Natural killer cell (primary cell): ENCODE measurements at places on chromosomes 6 and 20.

DNA sequence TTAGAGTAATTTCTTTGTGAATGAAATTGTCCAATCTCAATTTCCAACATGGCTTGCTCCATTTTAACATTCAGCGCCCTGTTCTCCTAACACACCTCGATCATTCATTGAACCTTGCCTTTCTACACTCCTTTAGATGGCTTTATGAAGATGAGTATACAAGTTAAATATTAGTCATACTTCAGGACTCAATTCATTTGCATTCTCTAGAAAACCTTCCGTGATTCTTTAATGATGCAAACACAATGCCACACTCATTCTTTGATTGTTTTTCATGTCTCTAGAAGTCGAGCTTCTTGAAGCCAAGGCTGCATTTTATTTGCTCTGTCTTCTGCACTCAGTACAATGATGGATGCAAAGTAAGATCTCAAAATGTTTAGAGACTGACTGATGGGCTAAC lies 641.2 kb downstream of the DOK5 start:
- DNase-seq = no peak

DNA sequence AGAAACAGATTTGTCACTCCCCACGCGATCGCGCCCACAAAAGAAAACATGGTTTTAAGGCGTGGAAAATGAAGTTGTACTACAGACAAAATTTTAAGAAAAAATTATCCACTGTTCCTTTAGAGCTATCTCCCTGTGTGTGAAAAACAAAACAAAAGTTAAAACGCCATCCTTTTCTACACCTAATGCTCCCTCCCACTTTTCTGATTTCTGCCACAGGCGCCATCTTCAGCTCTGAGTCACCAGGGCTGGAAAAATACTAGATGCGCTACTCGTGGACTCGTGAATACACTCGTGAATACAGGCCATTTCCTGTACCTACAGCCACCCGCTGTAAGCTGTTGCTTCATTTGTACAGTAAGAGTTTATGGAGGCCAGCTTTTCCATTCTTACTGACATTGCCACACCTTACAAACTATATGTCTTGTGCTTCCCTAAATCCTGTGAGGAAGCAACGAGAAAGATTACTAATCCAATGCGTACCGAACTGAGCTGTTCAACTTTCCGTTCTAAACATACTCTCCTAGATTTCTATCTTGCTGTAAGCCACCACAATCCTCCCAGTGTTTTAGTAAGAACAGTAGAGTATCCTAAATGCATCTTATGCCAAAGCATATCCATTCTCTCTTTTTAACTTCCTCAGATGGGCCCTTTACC lies 773 bp upstream of the AHI1 start:
- DNase-seq = peak; percentile 65

DNA sequence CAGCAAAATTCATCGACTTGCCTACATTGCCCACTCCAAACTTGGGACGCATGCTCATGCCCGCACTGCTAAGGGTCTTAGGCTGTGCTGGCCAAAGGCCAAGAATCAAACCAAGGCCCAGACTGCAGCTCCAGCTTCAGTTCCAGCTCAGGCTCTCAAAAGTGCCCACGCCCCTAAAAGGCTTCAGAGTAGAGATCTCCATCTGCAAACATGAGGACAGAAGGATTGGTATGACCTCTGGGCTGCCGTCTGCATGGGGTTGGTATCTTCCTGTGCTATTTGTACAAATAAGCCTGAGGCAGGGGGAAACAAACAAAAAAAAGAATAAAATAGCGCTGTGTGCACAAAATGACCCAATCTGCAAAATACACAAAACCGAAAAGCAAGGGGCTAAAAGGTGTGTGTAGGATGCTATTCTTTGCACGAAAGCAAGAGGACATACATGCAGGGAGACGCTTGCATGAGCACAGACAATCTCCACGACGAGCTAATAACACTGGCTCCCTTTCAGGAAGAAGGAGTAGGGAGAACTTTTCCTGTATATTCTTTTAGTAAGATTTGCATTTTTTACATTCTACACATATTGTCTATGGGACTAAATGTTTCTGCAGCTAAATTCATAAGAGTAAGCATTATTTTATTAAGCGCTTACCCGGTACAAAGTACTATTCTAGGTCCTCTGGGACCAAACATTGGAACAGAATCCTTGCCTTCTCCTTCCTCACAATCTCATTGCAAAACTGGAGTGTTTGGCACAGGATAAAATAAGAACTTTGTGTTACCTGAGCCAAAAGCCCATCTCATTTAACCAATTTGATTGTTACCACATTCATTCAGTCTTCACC lies 33.1 kb downstream of the ATP9A start:
- no peak for DNase-seq

DNA sequence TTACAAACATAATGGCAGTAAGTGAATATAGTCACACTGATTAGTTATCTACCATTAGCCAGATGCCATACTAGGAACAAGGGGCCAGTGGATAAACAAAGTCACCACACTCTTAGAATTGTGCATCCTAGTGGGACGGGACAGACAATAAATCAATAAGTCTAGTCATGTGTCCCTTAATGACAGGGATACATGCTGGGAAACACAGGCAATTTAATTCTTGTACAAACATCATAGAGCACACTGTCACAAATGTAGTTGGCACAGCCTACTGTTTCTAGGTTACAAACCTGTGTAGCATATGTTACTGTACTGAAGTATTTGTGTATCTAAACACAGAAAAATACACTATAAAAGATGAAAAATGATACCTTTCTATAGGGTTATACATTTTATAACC lies 123.0 kb upstream of the FAM184A start:
- DNase-seq = no peak

- no peak for DNase-seq
Observed at GRCh38 chr6:116210750-116211425, 43.0 kb downstream of the TSPYL4 start.

DNA sequence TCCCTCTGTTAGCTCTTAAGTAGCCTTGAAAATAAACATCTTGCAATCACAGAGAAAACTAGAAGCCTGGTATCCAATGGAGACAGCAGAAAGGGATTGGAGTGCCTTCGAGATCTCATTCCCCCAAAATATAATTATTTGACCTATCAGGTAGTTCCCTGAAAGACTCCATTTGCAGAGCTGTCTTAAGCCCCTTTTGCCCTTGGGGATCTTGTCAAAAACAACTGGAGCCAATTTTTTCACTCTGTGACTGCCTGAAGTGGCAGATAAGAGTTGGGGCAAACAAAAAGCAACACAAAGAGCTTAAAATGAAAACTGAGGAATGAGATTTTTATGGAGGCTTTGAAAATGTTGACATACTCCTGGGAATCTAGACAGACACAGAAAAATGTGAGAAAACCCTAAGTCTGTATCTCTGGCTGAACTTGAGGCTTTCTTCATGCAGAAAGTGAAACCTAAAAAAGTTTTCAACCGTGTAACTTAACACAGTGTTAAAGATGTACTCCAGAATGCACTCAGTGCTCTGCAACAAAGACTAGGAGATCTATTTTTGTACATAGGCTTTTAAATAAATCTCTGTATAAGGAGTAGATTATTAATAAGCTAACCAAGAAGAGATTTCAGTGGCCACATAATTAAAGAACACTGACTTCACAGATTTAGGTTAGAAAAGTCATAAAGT lies 971.1 kb upstream of the MAN1A1 start:
- DNase-seq = no peak

- no peak for DNase-seq
Observed at GRCh38 chr6:145789443-145789842, 25.2 kb downstream of the FBXO30 start.

GRCh38 chr6:12013307-12013719 lies 1.2 kb downstream of the HIVEP1 start:
- no peak for DNase-seq

- DNase-seq = no peak
Observed at GRCh38 chr20:42272516-42272915, 654.3 kb upstream of the CHD6 start.

- no peak for DNase-seq
Observed at GRCh38 chr6:12440981-12441380, 150.8 kb downstream of the EDN1 start.

GRCh38 chr6:30238178-30238795 lies 25.1 kb upstream of the TRIM26 start:
- DNase-seq = no peak

DNA sequence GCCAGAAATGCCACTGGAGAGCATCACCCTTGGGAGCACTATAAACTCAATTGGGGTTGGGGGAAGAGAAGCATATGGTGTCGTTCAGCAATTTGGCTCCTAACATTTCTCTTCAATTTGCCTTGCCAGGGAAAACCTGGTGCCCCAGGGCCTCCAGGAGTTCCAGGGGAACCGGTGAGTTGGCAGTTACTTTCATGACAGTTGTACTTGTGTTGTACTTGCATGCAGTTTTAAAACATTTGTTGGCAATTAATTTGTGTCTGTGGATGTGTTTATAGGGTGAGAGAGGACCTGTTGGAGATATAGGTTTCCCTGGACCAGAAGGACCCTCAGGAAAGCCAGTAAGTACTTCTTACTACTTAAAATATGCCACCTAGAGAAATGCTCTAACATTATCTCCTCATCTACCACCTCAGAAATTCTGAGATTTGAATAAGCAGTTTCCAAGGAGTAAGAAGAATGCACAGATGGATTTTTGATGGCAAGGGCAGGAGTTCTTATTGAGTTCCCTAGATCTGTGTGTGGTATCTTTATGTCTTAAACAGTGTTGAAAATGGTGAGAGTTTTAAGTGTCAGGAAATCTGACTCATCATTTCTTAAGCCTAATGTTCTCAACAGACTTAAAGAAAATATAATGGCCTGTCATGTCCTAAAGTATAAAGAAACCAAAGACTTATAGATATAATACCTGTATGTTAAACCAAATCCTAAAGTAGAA lies 122.5 kb downstream of the COL9A1 start:
- DNase-seq = no peak

GRCh38 chr6:139174961-139175360 lies 40.1 kb downstream of the HECA start:
- no peak for DNase-seq

DNA sequence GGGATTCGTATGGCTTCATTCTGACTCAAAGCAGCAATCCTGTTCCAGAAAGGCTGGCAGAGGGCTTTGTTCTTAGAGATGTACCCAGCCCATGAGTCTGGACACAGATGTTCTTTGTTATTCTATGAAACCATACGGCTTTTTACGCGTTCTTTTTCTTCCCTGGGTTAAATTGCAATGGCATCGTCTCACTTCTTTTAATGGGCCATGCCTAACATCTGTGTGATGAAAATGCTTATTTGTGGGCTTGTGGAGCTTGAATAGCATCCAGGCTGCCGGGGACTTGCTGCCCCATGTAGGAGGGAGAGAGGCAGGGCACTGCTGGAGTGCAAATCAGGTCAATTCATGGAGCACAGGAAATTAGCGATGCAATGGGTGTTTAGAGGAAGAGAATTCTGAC lies 19.4 kb downstream of the FAM50B start:
- no peak for DNase-seq

- no peak for DNase-seq
Observed at GRCh38 chr6:168413856-168414255, 27.1 kb upstream of the SMOC2 start.

DNA sequence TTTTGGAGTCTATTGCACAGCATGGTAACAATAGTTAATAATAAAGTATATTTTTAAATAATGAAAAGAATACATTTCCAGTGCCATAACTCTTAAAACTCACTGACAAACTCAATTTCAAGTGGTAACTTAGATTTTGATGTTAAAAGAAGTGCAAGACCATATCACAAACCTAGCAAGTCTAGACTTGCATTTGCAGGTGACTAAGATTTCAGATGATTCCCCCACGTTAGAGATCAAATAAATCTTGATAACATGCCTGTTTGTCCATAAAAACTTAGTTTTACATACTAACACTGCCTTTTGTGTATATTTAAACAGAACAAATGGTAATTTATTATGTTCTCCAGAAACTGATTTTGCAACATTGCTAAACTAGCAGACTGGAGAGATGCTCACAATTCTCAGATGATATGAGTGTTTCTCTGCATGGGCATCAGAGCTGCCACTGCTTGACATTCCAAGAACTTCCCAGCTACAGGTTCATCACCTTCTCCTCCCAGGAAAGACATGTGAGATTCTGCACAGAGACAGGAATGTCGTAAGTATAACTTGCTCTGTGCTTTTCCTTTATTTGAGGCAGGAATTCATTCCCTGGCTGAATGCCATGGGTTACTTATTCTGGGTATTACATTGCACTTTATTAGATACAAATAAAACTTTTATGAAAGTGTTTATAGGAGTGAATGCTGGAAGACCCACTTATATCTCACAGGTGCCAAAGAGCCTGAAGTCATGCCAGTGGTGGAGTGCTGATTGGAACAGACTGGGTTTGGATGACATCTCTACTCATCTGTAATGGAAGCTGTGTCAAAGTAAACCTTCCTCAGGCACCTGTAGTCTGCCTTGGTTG lies 160.2 kb upstream of the FOXA2 start:
- no peak for DNase-seq

- peak; percentile 11 for DNase-seq
Observed at GRCh38 chr20:50376888-50377459, 133.2 kb upstream of the PTPN1 start.

DNA sequence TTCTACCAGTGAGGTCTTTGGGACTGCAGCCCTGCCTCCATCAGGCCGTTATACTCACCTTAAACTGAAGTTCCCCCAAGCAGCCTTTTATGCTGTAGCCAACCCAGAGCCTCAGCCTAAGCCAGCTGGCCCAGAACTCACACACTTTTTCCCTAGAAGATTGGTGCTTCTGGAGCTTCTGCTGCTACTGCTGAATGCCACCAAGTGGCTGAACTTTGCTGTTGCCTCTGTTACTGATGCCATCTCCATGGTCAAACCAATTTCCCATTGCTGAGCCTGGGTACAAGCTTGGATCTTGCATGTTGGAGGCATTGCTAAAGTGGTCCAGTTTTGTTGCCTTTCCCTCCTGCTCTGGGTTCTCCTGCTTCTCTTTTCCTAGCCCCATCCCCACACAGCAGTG lies 15.0 kb upstream of the TBX18 start:
- no peak for DNase-seq

DNA sequence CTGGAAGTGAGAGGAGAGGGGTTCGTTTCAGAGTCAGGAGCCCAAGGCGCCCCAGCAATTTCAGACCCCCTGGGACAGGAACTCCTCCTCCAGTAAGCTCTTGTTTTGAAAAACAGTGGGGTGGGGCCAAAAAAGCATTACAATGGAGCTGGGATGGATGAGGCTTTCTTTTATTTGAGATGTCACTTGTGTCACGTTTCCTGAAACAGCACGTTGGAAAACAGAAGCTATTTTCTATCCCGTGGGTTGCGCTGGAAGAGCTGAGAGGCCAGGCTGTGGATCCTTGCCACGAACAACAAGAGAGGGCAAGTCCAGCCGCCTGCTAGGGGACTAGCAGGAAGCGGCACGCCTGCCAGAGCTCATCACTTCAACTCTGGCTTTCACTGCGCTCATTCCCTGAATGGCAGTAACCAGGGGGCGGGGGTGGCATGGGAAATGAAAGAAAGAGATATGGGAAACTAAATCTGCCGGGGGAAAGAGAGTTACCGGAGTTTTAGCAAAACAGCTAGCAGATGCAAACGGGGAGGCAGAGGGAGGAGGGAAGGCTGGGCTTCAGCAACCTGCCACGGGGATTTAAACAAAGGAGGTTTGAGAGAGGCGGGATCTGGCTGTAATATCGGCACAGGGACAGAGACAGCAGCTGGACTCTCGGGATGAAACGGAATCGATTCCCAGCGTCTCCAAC lies 34.6 kb downstream of the GCNT2 start:
- no peak for DNase-seq
